GM12864 (cell line): ENCODE measurements at places on chromosomes 12 and 14.

GRCh38 chr14:90795744-90796143, 20.5 kb downstream of the TTC7B start:
- DNase-seq: no peak

DNA sequence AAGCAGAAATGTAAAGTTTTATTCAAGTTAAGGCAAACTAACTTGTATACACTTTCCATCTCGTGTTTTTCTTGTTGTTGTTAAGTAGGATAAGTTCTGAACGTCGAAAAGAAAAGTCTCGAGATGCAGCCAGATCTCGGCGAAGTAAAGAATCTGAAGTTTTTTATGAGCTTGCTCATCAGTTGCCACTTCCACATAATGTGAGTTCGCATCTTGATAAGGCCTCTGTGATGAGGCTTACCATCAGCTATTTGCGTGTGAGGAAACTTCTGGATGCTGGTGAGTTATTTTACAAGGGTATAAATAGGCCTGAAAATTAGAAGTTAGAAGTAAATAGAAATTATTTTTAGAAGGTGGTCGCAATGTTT, 25.0 kb downstream of the HIF1A start:
- no peak for DNase-seq

GRCh38 chr14:103941462-103941861, 867 bp downstream of the RD3L start:
- no peak for DNase-seq

GRCh38 chr14:51284241-51284640, 44.2 kb downstream of the TMX1 start:
- no peak for DNase-seq

GRCh38 chr14:91090743-91091142, 23.1 kb upstream of the DGLUCY start:
- no peak for DNase-seq

DNA sequence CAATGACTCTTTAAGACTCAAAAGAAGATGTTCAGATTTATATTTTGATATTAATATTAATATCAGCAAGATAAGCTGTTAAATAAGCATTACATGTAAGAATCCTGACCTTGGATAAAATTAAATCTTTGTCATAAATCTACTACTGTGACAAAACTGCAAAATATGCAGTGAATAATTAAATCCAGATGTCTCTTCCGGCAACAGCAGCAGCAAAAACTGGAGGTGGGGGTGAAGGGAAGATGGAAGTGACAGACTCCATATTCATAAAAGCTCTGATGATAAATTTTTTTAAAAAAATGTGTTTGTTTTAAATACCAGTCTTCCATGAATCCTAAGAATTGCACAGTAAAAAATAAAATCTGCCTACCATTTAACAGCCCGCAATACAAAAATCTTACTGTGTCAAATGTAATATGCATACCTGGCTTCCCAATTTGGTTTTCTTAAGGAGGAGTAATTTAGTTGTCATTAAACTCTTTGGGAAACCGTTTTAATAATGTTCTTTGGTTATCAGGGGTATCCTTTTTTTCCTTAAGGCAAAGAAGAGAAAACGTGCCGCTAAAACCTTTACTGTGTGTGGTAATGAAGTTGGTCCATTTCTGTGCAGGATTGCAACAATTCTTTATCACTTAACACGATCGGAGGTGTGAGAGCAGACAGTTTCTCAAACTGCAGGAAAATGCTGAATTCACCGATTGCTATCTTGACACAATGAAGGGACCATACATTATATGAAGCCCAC, 478.2 kb downstream of the DIO2 start:
- no peak for DNase-seq

GRCh38 chr12:87924149-87924548, 105.1 kb downstream of the C12orf50 start:
- no peak for DNase-seq

GRCh38 chr12:25943940-25944339, 14.5 kb upstream of the RASSF8 start:
- no peak for DNase-seq

DNA sequence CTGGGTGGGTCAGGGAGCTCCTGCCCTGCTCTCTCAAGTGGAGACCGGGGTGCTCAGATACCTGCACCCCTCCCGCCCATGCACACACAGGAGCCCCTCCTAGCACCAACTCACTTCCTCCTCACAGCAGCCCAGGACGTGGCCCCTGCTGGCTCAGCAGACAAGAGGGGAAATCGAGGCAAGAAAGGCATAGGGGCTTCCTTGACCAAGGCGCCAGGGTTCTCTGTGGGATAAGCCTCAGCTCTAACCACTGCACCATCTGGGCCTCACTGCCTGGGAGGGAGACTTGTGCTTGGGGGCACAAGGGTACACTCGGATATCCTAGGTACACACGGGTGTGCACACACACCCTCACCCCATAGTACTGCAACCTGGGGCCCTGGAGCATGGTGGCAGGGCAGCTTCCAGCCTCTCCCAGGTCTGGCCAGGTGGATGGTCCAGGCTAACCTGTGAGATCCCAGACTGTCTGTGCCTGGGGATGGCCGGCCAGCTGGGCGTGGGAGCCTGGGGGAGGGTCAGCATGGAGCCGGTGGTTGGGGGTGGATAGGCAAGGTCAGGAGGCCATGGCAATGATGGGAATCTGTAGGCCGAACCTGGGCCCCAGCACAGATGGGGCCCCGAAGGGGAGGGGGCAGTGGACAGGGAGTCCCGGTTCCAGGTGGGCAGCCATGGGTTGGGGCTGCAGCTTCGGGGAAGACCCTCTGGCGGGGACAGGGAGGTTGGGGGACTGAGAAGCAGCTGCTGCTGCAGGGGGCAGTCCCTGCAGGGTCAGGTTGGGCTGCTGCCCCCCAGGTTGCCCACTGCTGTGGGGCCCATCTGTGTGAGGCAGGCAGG, 312.4 kb downstream of the TMEM121 start:
- no peak for DNase-seq

DNA sequence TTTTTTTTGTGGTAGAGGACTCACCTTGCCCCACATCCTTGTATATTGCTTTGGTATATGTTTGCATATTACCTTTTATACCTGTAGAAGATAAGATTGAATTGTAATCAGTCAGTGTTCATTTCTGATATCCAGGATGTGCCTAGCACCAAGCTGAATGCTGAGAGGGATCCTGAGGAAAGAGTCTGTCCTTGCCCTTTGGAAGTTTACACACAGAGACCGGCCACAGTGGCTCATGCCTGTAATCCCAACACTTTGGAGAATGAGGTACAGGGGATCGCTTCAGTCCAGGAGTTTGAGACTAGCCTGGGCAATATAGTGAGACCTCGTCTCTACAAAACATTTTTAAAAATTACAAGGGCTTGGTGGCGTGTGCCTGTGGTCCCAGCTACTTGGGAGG, 8.4 kb downstream of the ACVR1B start:
- no peak for DNase-seq

GRCh38 chr12:51270951-51271518, 820 bp upstream of the SMAGP start:
- no peak for DNase-seq

DNA sequence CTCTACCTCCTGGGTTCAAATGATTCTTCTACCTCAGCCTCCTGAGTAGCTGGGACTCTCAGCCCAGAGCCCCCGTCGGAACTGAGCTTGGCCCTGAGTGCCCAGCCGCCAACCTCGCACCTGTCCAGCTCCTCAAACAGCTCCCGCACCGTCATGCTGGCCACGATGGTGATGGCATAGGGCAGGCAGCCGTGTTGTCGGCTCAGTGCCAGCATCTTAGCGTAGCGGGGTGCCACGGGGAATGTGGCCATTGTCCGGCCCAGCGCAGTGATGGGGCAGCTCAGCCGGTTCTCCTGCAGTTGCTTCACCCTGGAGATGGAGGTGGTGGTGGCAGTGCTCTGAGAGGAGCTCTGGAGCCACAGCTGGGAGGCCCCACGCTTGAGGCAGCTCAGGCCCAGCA, 32.4 kb downstream of the DHX37 start:
- DNase-seq: no peak

GRCh38 chr12:51951843-51952722, 584 bp downstream of the ACVR1B start:
- no peak for DNase-seq

DNA sequence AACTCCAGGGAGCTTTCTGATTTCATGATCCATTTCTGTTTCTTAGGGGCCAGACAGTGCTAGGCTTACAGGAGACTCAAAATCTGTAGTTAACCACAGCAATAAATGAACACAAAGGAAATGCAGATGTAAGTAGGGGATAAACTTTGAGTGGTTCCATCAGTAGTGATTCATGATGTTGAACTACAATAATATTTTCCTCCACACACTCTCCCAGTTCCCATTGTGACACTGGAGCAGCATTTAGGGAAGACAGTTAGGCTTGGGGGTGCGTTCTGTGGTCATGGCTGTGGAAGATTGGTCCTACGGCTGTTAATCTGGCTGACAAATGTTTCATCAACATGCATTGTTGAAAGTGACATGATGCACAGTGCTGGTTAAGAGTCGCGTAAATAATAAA, 66.9 kb downstream of the HMGA2 start:
- no peak for DNase-seq

GRCh38 chr12:71448150-71448581, 8.6 kb downstream of the LGR5 start:
- no peak for DNase-seq

GRCh38 chr12:45730084-45730347, 510 bp downstream of the ARID2 start:
- no peak for DNase-seq
